Islet precursor cell (in vitro differentiated cells): ENCODE measurements at places on chromosomes 3 and 15.

- DNase-seq: peak; percentile 90
Observed at GRCh38 chr3:155560594-155560993, 184.3 kb downstream of the PLCH1 start.

DNA sequence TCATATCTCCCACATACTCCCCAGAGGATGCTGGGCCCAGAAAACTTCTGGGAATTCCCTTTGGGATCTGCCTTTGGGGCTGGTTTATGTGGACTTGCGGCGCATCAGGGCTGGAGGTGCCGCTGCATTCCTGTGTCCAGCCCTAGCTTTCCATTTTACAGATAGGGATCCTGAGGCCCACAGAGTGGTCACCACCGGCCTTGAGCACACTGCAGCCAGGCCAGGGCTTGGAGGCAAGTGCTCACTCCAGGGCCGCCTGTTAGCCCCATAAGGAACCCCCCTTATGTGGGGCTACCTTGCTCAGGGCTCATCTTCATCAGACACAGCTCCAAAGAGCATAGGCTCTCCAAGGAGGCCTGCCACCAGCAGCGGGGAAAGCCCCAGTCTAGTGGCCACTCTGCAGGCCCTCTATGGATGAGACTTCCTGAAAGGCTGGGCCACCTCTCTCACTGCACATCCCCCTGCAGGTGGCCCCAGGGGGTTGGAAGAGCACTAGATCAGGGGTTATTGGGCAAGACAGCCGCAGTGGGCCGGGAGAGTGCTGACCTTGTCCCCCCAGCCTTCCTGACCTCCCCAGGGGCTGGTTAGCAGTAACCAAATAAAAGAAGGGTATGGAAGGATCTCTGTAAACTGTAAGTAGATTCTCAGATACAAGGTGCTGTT lies 9.2 kb upstream of the ATP2B2 start:
- DNase-seq: no peak

DNA sequence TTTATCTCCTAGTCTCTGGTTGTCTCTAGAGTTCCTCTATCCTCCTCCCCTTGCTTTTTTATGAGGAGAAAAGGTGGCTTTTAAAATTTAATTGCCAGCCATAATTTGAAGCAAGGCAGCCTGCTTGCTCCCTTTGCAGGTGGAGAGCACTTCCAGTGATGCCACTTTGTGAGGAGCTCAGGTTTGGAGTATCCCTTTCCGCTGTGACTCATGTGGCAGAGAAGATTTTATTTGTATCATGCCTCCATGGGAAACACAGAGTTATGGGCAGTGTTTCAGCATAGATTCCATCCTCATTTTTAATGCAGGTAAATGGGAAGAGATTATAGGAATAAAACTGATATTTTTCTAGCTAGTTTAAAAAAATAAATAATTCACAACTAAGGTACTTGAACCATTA lies 7.0 kb downstream of the PPM1L start:
- DNase-seq: no peak

GRCh38 chr3:124786511-124787241 lies 56.4 kb downstream of the UMPS start:
- DNase-seq: no peak

- peak; percentile 69 for DNase-seq
Observed at GRCh38 chr15:78055919-78056713, 21.4 kb downstream of the TBC1D2B start.

DNA sequence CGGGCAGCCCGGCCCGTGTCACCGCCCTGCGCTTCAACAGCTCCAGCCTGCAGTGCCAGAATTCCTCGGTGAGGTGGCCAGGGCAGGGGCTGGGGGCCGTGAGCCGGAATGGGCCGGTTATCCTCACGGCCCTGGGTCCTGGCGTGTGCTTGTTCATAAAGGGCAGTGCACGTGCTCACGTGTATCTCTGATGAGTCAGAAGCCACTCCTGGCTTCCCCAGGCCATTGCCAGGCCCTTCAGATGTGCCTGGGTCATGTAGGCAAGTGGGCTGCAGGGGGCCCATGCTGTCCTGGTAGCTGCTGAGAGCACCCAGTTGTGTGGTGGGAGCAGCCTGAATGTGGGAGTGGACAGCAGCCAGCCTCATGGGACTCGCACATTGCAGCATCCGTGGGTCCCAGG lies 29.2 kb downstream of the PLXNA1 start:
- no peak for DNase-seq

GRCh38 chr15:60442763-60443162 lies 36.2 kb downstream of the ICE2 start:
- no peak for DNase-seq

DNA sequence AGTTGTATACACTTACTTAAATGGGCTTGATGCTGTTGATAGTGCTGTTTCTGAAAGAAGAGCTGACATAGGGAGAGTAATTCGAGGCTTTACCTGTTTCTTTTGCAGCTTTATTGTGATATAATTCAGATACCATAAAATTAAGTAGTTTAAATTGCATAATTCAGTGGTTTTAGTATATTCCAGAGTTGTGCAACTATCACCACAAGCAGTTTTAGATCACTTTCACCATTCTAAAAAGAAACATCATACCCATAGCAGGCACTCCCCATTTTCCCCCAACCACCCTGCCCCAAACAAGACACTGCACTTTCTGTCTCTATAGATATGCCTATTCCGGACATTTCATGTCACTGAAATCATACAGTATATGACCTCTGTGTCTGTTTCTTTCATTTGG lies 98.5 kb downstream of the MTHFS start:
- DNase-seq: no peak

DNA sequence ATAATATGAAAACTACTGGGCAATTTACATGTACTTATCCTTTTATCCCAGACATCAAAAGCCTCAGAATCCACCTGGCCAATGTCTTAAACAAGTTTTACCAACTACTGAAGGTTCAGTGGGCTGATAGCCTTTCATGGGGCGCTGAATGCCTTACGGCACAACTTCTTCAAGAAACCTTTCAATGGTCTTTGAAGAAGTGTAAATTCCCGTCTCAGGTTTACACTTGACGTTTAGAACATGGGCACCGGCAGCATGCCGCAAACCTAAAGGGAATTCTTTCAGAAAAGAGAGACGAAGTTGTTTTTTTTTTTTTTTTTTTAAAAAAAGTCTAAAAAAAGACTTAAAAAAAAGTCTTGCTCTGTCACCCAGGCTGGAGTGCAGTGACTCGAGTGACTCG lies 39.7 kb downstream of the ETV5 start:
- no peak for DNase-seq

DNA sequence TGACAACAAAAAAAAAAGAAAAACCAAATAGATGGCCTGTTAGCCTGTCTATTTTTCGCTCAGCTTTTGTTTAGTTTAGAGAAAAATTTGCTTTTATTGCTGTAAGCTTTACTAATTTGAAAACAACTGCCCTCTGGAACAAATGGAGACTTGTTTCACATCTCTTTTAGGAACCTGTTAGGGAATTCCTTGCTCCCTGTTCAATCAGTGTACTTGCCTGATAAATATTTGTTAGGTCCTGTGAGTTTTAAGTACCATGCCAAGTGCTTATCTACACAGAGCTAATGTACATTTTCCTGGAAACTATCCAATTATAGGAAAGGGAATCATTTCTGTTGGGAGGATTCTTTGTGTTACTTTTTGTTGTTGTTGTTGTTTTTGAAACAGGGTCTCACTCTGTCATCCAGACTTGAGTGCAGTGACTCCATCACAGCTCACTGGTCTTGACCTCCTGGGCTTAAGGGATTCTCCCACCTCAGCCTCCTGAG lies 3.5 kb upstream of the LIPH start:
- DNase-seq: no peak

GRCh38 chr3:73187328-73187727 lies 125.9 kb downstream of the EBLN2 start:
- no peak for DNase-seq

DNA sequence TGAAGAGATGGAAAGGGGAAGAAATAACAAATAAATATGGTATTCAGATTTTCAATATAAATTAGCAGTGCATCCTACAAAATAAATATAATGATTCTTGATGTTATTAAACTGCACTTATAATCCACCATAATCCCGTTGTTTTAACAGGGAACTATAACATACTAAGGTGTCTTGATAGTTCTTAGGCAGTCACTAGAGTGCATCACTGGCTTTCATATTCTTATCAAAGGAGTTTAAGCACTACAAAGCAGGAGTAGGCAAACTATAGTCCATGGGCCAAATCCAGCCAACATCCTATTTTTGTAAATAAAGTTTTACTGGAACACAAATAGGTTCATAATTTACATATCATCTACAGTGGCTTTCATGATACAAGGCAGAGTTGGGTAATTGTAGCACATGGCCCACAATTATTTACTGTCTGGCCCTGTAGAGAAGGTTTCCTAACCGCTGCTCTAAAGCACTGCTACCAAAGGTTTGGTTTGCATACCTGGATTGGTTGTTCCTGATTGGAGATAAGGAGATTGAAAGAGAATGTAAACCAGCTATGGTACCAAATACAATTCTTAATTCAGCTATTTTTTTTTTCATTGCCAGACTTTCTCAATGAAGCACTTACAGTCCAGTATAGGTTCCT lies 104.3 kb downstream of the ZNF280D start:
- DNase-seq: no peak

DNA sequence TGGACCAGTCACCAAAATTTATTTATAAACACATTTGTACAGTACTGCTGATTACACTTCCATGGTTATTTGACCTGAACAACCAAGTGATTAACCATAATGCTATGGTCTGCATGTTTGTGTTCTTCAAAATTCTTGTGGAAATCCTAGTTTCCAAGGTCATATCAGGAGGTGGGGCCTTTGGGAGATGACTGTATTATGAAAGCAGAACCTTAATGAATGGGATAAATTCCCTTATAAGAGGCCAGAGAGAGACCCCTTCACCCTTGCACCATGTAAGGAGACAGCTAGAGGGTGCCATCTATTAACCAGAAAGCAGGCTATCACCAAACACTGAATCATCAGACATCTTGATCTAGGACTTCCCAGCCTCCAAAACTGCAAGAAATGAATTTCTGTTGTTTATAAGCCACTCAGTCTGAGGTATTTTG lies 1.9 kb downstream of the SCAPER start:
- no peak for DNase-seq

- no peak for DNase-seq
Observed at GRCh38 chr15:49464522-49464921, 41.5 kb downstream of the FGF7 start.

- peak; percentile 55 for DNase-seq
Observed at GRCh38 chr3:155648013-155648591, 96.8 kb downstream of the PLCH1 start.

- no peak for DNase-seq
Observed at GRCh38 chr15:62186578-62186977, 21.5 kb upstream of the C2CD4B start.

DNA sequence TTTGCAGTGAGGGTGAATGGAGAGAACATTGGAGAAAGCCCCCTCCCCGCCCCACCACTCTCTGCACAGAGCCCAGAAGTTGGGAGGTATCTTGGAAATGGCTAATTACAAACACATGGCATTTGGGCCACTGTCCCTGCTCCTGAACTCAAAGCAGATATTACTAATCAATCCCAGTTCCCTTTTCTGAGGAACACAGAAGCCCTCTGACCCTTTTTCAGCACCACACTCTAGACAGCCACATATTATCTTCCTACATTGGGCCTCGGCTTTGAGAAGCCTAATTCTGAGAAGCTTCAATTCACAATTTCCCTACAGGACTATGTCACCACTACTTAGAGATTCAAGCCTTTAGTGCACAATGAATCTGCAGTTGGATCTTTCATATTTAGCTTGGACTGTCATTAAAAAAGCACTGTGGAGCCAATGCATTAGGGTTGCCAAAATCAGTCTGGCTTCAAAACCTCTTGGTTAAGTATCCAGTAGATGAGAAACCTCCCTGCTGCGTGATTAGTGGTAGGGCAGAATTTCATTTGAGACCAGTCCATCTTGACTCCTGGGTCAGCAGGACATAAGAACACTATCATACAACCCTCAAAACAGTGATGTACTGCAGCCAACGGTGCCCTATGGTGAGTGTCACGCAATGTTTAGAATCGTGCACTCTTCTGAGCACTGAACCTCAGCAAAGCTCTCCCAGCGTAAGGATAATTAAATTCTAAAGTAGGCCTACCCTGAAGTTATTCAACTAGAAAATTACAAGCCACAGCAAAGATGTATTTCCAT lies 26.1 kb downstream of the MGLL start:
- no peak for DNase-seq

GRCh38 chr3:170473358-170473757 lies 54.7 kb downstream of the CLDN11 start:
- no peak for DNase-seq

DNA sequence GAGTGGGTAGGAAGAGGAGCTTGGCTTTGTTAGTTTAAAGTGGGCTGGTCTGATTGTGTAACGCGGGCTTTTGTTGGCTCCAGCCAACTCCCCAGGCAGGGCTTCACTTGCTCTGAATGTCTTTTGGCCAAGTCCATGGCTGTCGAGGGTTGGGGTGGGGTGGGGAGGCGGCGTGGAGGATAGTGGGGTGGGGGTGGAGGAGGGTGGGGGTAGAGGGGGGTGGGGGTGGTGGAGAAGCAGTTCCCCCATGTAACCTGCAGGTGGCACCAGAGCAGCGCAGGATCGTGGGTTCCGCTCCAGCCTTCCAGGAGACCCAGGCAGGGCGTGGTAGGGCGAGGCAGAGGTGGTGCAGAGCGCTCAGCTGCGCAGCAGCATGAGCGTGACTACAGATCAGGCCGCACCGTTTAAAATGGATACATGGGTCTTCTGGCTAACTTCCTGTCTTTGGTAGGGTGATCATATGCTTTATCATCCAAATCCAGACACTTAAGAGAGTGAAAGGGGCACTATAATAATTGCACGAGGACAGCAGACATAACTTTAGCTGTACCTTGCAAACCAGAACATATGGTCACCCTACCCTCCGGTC lies 28.3 kb downstream of the GOLGA6A start:
- peak; percentile 80 for DNase-seq

- no peak for DNase-seq
Observed at GRCh38 chr3:48493203-48493501, 10.8 kb downstream of the SHISA5 start.

GRCh38 chr3:58026598-58026997 lies 18.4 kb downstream of the FLNB start:
- DNase-seq: no peak

- DNase-seq: peak; percentile 91
Observed at GRCh38 chr15:70234256-70234905, 136.7 kb upstream of the TLE3 start.

DNA sequence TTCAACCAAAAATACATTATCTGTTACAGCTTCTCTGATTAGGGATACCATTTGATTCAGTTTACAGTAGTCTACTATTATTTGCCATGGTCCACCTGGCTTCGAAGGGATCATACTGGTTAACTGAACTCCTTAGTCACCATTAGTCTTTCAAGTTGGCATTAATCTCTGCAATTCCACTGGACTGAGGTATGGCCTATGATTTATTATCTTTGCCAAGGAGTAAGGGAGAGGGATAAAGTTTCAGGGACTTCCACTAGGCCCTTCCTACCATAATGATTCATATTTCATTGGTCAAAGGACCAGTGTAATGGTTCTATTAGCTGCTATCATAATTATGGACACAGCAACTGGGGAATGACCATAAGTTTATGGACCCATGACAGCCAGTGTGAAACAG lies 7.3 kb upstream of the CMSS1 start:
- DNase-seq: no peak
